ENCODE measurements at places on chromosomes 16 and 17.

- no peak for DNase-seq
Measured at GRCh38 chr17:74547264-74547663, 1.3 kb upstream of the CD300C start.

DNA sequence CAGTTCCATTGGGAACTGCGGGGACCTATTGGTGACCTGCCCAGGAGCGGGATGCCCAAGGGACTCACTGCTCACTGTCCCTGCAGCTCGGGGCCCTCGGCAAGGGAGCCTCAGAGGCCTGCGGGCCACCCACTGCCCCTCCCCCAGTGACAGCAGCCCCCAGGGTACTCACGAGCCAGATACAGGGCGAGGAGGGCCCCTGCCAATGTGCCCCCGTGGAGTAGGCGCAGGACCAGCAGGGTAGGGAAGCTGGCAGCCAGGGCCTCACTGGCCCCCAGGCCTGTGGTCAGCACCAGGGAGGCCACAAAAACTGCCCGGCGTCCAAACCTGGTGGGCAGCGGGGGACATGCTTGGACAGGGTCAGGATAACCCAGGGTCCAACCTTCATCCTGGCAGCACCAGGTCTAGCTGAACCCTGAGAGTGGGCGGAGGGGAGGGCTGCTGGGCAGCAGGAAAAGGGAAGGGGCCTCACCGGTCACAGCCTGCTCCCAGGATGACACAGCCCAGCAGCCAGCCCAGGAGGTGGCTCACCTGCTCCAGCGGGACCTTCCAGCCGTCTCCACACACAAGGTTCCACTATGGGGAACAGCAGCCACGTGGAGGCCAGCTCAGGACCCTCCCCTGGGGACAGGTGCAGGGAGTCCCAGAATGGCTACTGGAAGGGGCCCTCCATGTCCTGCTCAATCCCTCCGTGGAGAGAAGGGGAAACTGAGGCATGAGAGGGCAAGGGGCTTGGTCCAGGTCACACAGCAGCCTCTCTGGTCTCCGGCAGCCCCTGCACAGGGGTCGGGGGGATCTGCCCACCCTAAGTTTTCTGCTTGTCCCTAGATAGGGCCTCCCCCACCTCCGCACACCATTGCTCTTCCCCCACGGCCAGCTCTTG lies 855 bp downstream of the SLC22A31 start:
- DNase-seq, result no peak

DNA sequence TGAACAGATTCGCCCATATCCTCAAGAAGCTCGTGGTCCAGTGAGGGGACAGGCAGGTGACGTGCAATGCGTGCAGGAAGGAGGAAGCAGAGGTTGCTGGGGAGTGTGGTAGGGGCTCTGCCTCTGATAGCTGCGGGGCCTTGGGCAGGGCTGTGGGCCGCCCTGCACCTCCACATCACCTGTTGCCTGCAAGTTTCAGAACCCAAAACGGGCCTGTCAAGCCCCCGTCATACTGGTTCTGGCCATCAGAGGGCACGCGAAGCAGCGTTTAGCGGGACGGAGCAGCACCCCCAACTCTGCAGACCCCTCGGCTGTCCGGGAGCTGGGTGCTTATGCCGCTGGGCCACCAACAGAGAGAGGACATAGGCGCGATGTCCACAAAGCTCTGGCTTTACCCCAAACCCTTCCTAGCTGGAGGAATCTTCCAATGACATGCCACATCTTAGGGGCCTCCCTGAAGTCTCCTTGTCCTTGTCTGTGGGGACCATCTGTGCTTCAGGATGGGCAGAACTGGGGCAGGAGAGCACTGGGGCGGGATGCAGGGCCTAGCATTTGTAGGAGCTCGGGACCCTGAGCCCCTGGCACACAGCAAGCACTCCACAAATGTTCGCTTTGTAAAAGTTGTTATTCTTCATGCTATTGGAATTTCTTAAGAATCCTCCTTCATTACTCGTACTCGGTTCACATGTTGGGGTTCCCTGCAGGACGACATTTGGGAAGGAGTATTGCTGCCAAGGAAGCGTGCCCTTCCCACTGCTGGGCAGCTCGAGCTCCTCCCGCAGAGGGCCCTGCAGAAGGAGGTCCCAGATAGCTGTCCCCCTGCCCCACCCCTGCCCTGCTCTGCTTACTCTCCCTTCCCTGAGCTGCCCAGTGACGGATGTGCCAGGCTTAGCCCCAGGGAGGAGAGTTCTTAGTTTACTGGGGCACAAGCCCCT lies 64.3 kb downstream of the CNGB1 start:
- DNase-seq, result peak; percentile 10

DNA sequence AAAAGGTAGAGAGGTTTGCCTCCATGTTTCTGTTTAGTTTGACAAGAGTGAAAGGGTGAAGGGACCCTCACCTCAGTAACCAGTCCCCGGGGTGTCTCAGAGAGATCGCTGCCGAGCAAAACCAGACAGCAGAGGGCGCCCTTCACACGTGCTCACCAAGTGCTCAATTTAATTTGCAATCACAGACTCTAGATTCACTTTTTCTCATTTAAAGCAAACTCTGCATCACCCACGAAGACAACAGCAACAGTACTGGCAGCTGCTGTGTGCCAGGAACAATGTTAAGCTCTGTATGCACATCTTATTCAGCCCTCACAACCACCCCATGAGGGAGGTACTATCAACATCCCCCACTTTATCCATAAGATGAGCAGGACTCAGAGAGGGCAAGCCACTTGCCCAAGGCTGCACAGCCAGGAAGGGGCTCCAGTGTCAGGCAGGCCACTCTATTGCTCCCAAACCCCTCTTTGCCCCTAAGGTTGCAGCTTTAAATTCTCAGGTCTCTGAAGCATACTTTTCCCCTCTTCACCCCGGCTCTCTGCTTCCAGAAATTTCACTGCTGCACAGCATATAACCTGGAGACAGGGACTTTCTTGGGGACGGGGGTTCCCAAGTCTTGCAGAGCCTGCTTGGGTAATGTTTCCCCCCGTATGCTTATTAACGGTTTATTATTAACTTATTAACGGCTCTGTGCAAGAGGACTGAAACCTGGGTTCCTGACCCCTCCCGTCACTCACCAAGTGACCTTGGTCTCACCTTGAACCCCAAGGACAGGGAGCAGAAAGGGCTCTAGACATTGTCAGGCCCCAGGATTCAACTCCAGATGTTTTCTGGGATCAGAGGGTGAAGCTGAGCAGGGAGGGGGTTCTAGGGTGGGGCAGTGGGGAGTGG lies 70.9 kb downstream of the CNGB1 start:
- DNase-seq, result peak; percentile 79

- no peak for DNase-seq
Measured at GRCh38 chr16:19228575-19228974, 57.0 kb upstream of the CLEC19A start.

GRCh38 chr17:76191896-76192295 lies 48.4 kb downstream of the RNF157 start:
- peak; percentile 88 for DNase-seq

DNA sequence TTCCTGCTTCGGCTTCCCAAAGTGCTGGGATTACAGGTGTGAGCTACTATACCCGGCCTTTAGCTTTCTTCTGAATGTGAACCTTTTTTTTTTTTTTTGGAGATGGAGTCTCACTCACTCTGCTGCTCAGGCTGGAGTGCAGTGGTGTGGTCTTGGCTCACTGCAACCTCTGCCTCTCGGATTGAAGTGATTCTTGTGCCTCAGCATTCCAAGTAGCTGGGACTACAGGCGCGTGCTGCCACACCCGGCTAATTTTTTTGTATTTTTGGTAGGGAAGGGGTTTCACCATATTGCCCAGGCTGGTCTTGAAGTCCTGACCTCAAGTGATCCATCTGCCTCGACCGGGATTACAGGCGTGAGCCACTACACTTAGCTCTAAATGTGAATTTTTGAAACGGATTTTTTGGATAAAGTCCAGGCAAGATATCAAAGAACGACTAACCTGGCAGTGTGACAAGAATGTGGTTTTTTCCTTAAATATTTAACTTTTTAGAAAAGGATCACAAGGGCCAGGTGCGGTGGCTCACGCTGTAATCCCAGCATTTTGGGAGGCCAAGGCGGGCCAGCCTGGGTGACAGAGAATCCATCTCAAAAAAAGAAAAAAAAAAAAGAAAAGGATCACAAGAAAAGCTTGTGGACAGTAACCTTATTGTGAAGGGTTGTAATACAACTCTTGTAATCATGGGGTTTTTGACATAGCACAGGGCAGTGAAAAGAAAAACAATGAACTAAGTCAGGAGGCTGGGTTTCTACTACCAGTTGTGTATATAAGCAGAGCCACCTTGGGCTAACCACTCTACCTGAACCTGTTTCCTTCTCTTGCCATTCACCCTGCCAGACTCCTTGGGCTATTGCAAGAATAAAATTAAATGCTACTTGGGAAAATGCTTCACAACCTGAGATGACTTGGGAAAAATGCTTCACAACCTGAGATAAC lies 6.2 kb downstream of the BRCA1 start:
- DNase-seq, result no peak

DNA sequence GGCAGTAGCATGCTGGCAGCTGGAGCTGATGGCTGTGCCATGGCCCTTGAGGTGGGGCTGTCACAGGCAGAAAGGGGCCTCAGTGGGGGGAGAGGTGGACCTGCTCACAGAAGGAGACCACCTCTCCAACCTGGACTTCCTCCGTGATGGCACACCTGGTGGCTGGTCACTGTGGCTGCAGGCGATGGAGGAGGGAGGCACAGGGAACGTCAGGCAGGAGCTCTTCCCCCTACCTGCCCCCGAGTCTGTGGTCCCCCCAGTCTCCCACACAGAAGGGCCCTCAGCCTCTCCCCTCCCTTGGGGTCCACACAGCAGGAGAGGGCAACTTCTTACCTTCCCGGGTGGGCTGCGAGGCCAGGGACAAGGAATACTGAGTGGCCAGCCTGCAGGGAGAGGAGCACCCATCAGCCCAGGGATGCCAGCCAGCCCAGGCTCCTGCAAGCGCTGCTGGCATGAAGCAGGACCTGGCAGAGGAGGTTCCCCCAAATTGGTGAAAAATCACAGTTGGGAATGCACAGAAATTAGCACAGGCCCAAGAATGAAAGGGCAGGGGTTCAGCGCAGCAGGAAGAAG lies 96.5 kb downstream of the GOSR1 start:
- DNase-seq, result no peak

DNA sequence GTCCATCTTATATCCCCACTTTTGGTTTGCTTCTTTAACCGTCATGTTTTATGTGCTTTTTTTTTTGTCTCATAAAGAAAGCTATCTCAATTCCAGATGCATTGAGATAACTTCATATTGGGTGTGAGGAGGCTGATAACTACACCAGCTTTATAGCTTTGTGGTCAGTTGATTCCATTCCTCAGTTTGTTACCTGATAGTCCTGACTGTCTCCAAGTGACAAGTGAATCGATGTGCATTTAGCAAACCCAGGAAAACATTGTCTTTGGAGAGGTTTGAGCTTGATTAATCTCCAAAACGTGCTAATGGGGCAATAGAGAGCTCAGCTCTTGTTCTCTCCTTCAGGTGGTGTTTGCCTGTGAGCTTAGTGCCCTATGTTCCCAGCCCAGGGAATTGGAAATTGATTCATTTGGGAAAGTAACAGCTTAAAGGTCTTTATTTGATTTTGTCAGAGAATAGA lies 22.7 kb downstream of the HS3ST3B1 start:
- DNase-seq, result no peak

DNA sequence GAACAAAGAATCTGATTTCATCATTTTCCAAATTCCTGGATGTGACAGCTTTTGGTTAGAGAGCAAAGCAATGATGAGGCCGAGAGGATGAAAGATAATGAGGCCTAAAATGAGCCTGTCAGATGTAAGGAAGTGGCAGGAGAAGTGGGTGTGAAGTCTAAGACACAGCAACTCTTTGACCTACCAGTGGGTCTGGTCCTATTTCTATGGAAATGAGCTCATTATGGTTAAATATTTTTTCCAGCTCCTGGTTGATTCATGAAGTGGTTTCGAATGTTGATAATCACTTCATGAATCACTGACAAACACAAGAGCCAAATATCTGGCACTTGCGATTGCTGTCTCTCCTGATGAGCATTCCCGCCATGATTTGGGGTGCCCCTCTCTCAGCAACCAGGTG lies 273.3 kb upstream of the CDH5 start:
- DNase-seq, result no peak

GRCh38 chr17:78395155-78395554 lies 16.7 kb downstream of the PGS1 start:
- DNase-seq, result no peak

- peak; percentile 48 for DNase-seq
Measured at GRCh38 chr17:80034791-80035686, 633 bp downstream of the TBC1D16 start.
